HCT116 (cell line): ENCODE measurements at places on chromosomes 3 and 15. TPM values are rescaled to one million over a fixed set of nuclear protein-coding genes. Genes with fewer than 3 reads are reported as not detected.
A peak's percentile ranks its signal among the peaks of the same experiment; 100 is the strongest.

DNA sequence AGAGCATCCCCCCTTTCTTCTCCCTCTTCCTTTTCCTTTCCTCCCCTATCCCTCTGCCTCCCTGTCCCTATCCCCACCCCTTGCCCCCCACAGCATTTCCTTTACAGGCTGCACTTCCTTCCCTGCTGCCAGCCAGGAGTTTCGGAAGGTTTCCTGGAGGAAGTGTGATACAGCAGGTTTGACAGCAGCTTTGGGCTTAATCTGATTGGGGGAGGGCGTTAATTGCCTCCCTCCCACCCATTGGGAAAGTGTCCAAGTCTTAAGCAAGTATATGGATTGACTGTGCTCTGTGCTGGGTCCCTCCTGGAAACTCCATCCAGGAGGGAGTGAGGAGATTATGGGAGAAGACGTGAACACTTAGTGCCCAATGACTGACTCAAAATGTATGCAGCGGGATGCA, 1.8 kb downstream of the SCAMP5 start:
- no peak for DNase-seq

- DNase-seq: peak; percentile 68
Measured at GRCh38 chr3:66138336-66139313, 82.2 kb upstream of the SLC25A26 start.

DNA sequence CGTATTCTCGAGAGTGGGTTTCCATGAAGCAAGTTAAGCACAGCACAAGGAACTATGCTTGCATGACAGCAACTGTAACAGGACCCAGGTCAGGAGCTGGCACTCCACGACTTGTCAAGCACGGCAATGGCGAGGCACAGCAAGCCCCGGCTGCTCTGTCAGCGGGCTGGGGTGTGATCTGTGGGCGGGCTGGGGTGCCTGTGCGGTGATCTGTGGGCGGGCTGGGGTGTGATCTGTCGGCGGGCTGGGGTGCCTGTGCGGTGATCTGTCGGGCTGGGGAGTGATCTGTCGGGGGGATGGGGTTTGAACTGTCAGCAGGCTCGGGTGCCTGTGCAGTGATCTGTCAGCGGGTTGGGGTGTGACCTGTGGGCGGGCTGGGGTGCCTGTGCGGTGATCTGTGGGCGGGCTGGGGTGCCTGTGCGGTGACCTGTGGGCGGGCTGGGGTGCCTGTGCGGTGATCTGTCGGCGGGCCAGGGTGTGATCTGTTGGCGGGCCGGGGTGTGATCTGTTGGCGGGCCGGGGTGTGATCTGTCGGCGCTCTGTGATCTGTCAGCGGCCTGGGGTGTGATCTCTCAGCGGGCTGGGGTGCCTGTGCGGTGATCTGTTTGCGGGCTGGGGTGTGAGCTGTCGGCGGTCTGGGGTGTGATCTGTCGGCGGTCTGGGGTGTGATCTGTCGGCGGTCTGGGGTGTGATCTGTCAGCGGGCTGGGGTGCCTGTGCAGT, 205.7 kb downstream of the XXYLT1 start:
- no peak for DNase-seq

FOXB1 gene
- not detected for total RNA-seq

DNA sequence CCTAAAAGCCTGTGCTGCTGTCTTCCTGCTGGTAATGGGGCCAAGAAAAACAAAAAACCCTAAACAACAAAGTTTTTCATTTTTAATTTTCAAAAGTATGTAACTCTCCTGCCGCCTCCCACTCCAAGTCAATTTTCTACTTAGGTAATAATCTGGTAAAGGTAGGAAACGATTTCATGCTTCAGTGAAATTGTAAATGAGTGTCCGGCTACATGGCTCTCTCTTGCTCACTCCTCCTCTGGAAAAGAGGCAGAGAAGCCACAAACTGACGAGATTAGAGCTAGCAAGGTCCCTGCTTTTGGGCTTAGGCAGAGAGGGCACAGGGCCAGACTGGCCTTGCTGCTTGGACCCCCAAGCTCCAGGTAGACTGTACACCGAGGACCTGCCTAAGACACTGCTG, 23.5 kb downstream of the KLHL25 start:
- no peak for DNase-seq

DNA sequence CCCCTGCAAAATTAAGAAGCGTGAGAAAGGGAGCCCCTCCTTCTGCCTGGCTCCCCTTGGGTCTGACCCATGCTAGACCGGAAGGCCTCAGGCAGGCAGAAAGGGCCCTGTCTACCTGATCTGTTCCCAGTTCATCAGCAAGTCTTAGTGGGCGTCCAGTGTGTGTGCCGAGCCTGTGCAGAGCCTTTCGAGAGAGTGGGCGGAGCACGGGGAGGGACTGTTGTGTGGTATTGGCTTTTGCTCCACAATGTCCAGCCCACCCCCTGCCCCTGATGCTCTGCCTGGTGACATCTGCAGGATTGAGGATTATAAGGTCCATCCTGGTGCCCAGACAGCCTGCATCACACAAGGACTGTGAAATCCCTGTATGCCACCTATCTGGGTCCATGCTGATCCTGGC, 82.9 kb downstream of the CHDH start:
- DNase-seq: no peak

- DNase-seq: no peak
Measured at GRCh38 chr3:70805061-70805889, 492.8 kb upstream of the MDFIC2 start.

RETNLB gene
- total RNA-seq: not detected

- no peak for DNase-seq
Measured at GRCh38 chr3:150243466-150243865, 164.6 kb upstream of the TSC22D2 start.

- no peak for DNase-seq
Measured at GRCh38 chr3:127457094-127457475, 133.4 kb downstream of the TPRA1 start.

DNA sequence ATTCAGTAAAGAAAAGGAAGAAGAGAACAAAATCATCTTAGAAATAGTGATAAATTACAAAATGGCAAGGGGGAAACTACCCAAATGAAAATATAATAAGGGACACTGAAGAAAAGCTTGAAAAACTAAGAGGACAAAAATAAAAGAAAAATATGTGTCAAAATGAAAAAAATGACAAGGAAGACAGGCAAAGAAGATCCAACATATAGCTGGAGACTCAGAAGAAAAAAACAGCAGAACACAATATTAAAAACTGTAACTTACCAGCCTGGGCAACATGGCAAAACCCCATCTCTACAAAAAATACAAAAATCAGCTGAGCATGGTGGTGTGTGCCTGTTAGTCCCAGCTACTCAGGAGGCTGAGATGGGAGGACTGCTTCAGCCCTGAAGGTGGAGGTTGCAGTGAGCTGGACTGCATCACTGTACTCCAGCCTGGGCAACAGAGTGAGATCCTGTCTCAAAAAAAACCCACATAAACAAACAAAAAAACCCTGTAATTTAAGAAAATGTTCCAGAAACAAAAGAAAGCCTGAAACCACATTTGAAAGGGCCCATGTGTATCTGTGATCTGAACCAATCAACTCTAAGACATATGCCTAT, 93.2 kb downstream of the ANO10 start:
- no peak for DNase-seq

VPS8 gene
- total RNA-seq: 37.6 TPM

DNA sequence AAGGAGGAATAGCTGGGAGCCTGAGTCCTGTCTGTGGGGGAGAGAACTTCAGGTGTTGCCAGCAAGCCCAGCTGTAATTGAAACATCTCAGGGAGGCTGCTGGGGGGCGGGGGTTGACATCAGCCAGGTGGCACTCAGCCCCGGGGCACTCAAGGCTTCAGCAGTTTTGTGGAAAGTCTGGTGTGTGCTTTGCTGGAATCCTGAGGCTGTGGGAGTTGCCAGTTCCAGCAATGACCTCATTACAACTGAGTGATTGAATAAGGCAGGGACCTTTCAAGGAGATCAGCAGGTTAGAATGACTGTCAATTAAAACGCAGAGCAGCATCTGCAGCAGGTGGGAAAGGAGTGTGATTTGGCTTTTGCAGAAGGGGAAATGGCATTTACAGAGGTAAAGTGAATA, 75.7 kb downstream of the FAM43A start:
- no peak for DNase-seq

GRCh38 chr15:101198800-101199199, 53.0 kb downstream of the CHSY1 start:
- no peak for DNase-seq

DNA sequence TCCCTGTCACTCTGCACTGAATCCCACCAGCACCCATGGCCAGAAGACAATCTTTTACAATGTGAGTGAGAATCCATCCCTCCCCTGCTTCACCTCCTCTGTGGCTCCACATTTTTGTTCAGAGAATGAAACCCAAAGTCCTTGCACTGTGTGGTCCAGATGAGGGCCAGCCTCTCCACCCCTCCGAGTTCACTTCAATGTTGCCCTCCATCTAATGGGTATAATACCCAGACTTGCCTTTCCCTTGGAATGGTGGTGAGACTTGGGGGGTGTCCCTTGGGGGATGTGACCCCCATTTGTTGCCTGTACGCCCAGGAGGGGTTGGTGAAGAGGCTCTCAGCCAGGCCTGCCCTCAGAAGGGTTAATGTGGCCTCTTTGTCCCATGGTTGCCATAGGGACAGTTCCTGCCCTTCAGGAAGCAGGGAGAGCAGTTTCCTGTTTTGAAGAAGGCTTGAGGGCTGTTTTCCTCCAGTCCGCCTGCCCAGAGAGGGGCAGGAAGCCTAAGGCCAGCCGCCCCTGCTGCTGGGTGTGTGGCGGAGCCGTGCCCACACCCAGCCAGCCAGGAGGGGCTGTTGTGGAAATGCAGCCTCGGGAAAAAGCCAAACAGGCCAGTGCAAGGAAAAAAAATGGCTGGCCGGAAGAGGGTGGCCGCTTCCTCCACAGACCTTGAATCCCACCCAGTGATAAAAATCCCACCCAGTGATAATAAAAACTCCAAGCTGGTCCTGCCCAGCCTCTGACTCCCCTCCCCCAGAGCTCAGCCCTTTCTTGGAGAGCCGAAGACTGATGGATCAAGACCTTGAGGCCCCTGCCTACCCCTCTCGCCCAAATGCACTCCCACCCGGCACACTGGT, 14.6 kb upstream of the FGD5 start:
- no peak for DNase-seq

GRCh38 chr3:136516095-136516494, 236.1 kb downstream of the STAG1 start:
- no peak for DNase-seq

ZFAND6 gene
- 51.3 TPM for total RNA-seq

GRCh38 chr3:4029135-4029534, 229.9 kb downstream of the LRRN1 start:
- no peak for DNase-seq

DNA sequence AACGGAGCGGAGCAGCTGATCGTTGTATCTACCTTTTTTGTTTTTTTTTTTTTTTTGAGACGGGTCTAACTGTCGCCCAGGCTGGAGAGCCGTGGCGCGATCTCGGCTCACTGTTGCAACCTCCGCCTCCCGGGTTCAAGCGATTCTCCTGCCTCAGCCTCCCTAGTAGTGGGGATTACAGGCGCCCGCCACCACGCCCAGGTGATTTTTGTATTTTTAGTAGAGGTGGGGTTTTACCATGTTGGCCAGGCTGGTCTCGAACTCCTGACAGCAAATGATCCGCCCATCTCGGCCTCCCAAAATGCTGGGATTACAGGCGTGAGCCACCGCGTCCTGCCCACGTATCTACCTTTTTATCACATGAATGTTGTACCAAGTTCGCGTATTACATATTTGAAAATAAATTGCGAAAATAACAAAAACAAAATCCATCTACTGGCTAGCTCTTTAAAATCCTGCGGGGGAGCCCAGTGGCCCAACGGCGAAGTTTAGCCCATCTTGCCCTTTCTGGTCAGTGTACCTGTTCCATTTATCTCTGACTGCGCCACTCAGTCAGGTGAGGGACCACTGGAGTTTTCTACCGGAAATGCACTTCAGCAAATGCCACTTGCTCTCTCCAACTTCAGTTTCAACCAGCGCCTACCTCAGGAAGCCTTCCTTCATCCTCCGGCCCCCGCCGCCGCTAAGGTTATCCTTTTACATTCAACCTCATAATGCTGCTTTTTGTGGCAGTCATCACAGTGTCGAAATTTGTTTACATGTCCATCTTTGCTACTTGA, 1.2 kb upstream of the EIF3J start:
- no peak for DNase-seq

- no peak for DNase-seq
Measured at GRCh38 chr15:66651198-66651597, 50.8 kb upstream of the SMAD6 start.

GRCh38 chr3:135499426-135499825, 466.1 kb upstream of the PPP2R3A start:
- DNase-seq: no peak

- DNase-seq: no peak
Measured at GRCh38 chr15:73704869-73705645, 20.9 kb downstream of the CD276 start.

GP5 gene
- 0.15 TPM for total RNA-seq

DNA sequence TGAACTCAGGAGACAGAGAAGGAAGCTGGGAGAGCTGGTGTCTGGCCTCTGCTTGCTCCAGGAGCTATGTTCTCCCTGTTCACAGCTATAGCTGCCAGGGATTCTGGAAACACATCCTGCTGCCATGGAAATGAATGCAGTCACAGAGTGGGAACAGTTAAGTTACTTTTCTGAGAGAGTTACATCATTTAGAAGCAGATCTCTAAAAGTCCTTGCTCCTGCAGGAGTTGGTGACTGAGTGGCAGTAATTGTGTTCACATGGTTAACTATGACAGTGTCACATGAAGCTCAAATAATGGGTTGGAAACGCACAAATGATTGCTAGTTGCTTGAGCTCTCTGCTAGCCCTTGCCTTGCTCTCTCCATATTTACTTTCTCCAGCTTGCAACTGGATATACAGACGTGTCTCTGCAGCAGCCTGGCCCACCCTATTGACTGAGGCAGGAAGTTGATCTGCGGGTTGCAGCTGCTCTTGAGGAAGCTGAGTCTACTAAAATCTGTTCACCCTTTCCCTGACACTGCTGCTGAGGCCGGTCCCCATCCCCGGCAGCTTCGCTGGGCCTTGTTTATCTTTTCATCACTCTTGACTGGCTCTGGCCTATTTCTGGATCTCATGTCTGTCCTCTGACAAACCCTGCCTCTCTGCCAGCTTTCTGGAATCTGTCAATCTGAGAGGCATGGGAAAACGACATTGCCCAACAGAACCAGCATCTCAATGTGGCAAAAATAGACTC, 16.7 kb upstream of the ISLR start:
- no peak for DNase-seq

- no peak for DNase-seq
Measured at GRCh38 chr3:38141952-38142273, 3.5 kb downstream of the MYD88 start.

DNA sequence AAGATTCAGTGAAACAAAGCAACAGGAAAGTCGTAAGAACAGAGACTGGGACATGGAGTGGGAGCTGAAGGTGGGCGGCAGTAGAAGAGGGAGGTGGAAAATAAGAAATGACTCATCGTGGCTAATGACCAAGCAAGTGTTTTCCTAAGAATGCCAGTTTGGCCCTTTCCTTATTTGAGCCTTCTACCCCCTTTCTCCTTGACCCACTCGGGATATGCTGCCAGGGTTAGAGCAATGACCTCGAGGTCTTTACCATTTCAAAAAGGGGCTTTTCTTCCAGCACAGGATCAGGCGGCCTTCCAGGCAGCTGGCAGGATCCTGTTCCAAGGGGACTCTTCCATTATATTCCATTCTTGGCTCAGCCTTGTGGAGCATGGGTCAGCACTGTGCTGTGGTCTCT, 241.1 kb downstream of the RYR3 start:
- no peak for DNase-seq
